Stimulated activated CD4-positive, alpha-beta T cell treated with anti-CD3 and anti-CD28 coated beads, Interleukin-4, amount 100 ng/mL, for 24 hours (primary cell): ENCODE measurements at places on chromosomes 1 and 21.
A peak's percentile ranks its signal among the peaks of the same experiment; 100 is the strongest.

- DNase-seq, result no peak
Observed at GRCh38 chr1:168243198-168243597, 17.4 kb downstream of the SFT2D2 start.

GRCh38 chr1:186888367-186888766 is 59.6 kb downstream of the PLA2G4A start:
- no peak for DNase-seq

- no peak for DNase-seq
Observed at GRCh38 chr1:226600254-226600653, 51.7 kb downstream of the STUM start.

GRCh38 chr1:67211589-67212563 is 45.6 kb downstream of the IL23R start:
- DNase-seq, result peak; percentile 67

DNA sequence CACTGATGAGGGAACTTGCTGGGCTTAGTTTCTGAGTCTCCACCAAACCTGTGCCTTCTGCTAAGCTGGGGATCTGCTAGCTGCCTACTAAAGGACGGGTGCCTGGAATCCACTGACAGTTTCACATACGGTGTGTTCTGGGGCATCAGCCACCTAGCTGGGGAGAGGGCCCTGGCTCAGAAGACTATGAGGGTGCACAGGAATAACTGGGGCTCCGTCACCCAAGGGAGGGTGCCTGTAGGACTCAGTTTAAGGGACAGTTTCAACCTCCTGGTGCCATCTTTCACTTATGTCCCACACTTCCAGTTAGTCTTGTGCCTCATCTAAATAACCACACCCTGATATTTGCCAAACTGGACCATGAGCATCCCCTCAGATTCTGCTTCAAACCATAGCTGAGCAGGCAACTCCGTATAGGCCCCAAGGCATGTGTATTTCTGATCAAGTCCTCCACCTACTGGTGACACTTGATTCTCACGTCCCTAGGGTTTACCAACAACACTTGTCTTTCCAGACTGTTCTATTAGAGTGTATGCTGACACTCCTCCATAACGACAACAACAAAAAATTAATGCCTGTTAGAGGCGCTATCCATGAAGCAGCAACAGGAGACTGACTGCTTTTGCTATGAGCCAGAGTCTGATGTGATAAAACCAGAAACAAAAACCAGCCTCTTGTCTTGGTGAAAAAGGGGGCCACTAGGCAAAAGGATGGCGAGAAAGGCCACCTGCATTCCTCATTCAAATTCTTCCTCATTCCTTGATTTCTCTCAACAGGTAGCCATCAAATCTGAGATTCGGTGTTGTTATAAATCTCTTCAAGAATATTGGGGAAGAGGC is 55.0 kb upstream of the PAXBP1 start:
- DNase-seq, result peak; percentile 50

- no peak for DNase-seq
Observed at GRCh38 chr1:152761609-152762213, 3.9 kb downstream of the KPRP start.

GRCh38 chr1:205680073-205680851 is at the start of gene SLC45A3:
TSS of gene SLC45A3 (minus strand) at chr1:205680509. CDS start at chr1:205664656, 15,853 bp downstream.
- DNase-seq, result peak; percentile 46

- DNase-seq, result no peak
Observed at GRCh38 chr1:206970446-206970845, at the start of gene FCAMR. TSS of gene FCAMR (minus strand) at chr1:206970460. CDS start at chr1:206970125, 335 bp downstream.

- no peak for DNase-seq
Observed at GRCh38 chr1:201038186-201038876, 14.8 kb upstream of the KIF21B start.

- no peak for DNase-seq
Observed at GRCh38 chr1:213162338-213162737, 111.3 kb downstream of the RPS6KC1 start.

DNA sequence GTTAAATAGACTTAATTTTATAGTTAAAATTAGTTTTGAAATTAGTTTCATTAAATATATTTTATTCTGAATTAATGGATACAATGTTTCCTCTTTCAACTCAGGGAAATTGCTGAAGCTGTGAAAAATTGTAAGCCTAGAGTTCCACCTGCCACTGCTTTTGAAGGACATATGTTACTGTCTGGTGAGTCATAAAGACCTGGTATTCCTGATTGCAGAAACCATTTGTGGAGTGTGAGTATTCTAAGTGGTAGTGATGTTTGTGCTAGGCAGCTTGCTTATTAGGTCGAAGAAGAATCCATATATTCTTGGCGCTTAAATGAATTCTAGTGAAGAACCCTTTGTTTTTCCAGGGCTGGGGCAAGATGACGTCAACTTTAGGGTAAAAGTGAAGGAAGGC is 34.0 kb downstream of the MTR start:
- no peak for DNase-seq

DNA sequence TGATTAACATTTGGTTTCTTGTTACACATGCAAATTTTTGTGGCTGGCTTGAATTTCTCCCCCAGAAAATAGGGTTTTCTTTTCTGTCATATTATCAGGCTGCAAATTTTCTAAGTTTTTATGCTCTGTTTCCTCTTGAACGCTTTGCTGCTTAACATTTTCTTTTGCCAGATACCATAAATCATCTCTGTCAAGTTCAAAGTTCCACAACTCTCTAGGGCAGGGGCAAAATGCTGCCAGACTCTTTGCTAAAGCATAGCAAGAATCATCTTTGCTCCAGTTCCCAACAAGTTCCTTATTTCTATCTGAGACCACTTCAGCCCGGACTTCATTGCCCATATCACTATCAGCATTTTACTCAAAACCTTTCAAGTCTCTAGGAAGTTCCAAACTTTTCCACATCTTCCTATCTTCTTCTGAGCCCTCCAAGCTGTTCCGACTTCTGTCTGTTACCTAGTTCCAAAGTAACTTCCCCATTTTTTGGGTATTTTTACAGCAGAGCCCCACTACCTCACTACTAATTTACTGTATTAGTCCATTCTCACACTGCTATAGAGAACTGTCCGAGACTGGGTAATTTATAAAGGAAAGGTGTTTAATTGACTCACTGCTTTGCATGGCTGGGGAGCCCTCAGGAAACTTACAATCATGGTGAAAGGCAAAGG is 486.9 kb upstream of the NCAM2 start:
- no peak for DNase-seq

DNA sequence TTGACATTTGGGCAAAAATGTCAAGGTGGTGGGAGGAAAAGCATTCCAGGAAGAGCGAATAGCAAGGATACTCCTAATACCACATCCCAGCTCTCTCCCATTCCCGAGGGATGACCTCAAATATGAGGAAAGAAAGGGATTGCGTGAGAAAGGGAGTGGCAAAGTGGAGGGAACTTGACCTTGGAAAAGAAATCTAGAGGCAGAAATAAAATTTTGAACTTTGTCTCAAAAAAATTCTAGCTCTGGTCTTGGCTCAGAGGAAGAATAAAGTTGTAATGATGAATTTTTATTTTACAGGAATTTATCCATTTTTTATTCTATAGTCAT is 127.8 kb downstream of the TBX19 start:
- DNase-seq, result no peak

DNA sequence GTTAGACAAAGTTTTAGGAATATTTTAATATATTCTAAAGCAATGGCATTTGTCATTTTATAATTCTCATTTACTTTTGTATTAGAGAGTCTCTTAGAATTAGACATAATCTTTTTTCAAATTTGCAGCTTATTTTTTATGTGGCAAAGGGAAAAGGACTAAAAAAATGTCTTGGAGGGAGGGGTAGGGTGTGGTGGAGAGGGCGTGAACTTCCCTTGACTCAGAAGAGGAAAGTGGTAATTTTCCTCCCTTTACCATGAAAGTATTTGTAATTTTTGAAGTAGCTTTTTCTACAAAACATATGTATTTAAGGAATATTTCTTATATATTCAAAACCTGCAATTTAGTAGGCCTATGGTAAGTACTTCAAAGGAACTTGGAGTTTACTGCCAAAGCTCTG is 6.9 kb upstream of the RABGAP1L start:
- DNase-seq, result no peak

DNA sequence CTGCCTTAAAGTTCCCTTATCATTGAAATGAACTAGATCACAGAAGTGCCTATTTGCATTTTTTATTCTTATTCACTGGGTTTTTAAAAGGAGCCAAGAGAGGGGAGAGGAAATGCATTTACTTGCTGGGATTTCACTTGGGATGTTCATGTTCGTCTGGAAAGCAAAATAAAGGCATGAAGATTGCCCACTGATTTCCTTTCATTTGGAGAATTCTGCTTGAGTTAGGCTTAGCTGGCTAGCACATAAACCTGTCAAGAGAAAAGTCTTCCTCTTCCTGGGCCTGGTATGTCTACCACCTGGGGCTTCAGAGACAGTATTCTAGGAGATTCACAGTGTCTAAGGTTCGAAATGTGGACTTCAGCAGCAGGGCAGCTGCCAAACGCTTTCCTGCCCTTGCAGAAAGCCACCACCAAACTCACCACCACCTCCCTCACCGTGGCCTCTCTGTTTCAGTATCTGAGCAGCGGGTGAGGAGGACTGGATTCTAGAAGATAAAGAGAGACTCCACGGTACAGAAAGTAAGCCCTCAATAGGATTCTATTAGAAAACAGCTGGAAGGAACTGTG is 44.5 kb downstream of the HIVEP3 start:
- DNase-seq, result no peak

DNA sequence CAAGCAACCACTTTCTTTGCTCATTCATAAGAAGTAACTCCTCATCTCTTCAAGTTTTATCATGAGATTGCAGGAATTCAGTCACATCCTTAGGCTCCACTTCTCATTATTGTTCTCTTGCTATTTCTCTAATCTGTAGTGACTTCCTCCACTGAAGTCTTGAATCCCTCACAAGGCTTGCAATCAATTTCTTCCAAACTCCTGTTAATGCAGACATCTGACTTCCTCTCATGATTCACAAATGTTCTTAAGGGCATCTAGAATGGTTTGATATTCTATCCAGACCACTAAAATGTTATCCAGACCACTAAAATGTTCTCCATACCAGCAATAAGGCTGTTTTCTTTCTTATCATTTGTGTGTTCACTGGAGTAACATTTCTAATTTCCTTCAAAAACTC is 528.1 kb downstream of the DPYD start:
- DNase-seq, result no peak

DNA sequence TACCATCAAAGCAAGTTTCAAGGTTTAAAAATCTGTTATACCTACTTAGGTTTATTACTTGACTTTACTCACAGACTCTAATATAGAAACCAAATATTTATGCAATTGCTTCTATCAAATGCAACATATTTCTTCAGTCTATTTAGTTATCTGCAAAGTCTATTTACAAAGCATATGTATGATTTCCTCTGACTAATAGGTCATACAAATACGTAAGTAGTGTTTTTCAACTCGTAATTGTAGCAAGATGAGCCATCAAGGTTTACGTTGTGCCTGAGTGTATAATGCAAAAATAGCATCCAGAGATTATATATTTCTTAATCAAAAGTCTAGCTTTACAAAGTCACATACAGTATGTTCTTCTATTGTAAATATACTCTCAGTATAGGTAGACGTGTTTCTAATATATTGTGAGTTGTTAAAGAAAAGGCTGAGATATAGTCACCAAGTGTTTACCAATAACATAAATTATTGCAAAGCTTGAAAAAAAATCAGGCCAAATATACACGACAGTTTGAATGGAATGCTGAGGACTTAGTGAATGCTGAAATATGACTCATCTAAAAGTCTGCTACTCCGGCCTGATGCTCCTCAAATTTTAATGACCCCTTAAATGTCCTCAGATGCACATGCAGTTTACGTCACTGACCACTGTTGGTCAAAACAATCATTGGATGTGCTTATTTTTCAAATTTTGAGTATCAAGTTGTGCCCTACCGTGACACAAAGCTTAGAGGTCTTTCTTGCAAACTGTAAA is 48.4 kb downstream of the ADAMTS5 start:
- no peak for DNase-seq

GRCh38 chr1:64581135-64581842 is 111.4 kb downstream of the CACHD1 start:
- no peak for DNase-seq

GRCh38 chr1:14282707-14283106 is 315.8 kb upstream of the KAZN start:
- DNase-seq, result no peak

DNA sequence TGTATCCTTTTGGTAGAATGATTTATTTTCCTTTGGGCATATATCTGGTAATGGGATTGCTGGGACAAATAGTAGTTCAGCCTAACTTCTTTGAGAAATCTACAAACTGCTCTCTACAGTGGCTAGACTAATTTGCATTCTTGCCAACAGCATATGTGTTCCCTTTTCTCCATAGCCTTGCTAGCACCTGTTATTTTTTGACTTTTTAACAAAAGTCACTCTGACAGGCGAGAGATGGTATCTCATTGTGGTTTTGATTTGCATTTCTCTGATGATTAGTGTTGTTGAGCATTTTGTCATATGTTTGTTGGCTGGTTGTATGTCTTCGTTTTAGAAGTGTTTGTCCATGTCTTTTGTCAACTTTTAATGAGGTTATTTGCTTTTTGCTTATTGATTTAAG is 99.8 kb downstream of the UCK2 start:
- DNase-seq, result no peak

- no peak for DNase-seq
Observed at GRCh38 chr1:188043536-188044245, 1214.9 kb downstream of the PLA2G4A start.

- DNase-seq, result no peak
Observed at GRCh38 chr21:40684726-40685125, 162.2 kb downstream of the DSCAM start.

DNA sequence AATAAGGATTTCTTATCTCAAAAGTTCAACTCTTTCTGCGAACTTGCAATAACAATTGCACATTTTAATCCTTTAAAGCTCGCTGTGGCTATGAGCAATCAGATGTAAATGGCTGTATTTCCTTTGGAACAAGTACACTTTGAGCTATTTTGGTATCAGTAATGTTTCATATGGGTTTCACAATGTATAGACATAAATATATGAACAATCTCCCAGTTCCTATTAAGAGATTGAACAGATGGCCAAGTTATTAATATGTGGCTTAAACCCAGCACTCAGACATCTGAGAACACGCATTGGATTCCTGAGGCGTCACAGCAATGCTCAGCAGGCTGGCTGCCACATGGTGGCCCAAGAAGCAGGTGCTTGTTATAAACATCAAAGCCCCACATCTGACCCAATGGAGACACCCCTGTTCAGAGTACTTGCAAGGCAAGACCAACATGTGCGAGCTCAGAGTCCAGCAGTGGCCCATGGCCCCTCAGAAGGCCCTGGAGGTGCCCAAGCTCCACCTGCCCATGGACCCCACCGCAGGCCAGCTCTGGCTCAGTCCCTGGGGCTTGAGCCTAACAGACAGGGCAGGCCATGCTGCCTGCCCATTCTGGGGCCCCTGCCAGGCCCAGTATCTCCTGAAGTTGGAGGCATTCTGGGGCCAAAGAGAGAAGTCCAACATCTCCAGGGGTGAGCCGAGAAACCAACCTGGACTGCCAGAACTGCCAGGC is 23.7 kb downstream of the PSMG1 start:
- no peak for DNase-seq

- DNase-seq, result no peak
Observed at GRCh38 chr1:184218458-184219075, 167.0 kb downstream of the TSEN15 start.

GRCh38 chr1:109933856-109934711 is 23.4 kb downstream of the CSF1 start:
- DNase-seq, result no peak
